Transverse colon (tissue), 4 donors: ENCODE measurements at places on chromosomes 1 and 21.

- no peaks in the 10 kb centered on the region for H3K36me3 ChIP-seq
- no peak overlapping the region for H3K27ac ChIP-seq
- peaks cover 13% of the 10 kb centered on the region for H3K4me1 ChIP-seq
- no peak overlapping the region for H3K4me3 ChIP-seq
- no peak for DNase-seq
Measured at GRCh38 chr1:2130871-2131289, 63.7 kb downstream of the FAAP20 start.

GRCh38 chr1:240109130-240109529 is 17.4 kb downstream of the FMN2 start:
- H3K36me3 ChIP-seq, result no peaks in the 10 kb centered on the region
- peak overlapping the region; percentile 77 for H3K27ac ChIP-seq
- no peak for DNase-seq
- no peak overlapping the region for H3K4me3 ChIP-seq

DNA sequence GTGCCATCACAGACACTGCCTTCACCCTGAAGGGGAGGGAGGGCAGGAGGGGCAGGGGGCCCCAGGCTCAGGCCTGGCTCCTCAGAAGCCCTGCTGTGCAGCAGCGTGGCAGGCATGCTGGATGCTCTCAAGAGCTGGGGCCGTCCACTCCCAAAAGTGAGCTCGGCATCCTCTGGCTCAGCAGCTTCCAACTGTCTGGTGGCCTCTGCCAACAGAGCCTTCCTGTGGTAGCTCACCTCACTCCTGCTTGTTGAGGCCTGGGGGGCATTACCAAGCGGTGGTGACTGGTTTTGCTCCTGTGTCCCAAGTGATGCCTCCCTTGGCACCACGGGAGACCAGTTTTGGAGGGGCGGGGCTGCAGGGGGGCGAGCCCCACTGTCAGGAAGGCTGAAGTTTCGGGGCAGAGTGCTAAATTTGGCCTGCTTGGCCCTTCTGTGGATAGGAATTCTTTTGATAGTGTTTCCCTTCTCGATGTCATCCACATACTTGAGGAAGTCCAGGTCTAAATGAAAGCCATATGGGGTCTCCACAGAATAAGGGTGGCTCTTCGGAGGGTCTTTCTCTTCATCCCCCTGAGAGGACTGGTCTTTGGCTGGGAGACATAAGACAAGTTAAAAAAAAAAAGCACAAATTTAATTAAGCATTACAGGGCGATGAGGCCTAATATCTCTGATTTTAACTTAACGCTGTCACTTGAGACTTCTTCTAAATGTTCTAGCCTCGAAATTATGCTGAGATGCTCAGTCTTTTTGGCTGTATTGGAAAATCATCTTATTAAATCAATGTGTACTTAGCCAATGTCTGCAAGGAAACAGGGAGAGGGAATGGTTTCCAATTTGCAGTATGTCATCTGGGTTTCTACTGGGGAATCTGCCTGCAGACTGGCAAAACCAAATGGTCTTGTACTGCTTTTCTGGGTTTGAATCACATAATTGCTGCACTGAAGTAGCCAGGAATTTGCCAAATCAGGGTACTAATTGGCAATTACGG is 44.4 kb downstream of the KANK4 start:
- no peak overlapping the region for H3K4me3 ChIP-seq
- H3K27me3 ChIP-seq, result no peaks in the 10 kb centered on the region
- no peak overlapping the region for H3K27ac ChIP-seq
- H3K36me3 ChIP-seq, result no peaks in the 10 kb centered on the region
- peaks cover 5% of the 10 kb centered on the region for H3K4me1 ChIP-seq

DNA sequence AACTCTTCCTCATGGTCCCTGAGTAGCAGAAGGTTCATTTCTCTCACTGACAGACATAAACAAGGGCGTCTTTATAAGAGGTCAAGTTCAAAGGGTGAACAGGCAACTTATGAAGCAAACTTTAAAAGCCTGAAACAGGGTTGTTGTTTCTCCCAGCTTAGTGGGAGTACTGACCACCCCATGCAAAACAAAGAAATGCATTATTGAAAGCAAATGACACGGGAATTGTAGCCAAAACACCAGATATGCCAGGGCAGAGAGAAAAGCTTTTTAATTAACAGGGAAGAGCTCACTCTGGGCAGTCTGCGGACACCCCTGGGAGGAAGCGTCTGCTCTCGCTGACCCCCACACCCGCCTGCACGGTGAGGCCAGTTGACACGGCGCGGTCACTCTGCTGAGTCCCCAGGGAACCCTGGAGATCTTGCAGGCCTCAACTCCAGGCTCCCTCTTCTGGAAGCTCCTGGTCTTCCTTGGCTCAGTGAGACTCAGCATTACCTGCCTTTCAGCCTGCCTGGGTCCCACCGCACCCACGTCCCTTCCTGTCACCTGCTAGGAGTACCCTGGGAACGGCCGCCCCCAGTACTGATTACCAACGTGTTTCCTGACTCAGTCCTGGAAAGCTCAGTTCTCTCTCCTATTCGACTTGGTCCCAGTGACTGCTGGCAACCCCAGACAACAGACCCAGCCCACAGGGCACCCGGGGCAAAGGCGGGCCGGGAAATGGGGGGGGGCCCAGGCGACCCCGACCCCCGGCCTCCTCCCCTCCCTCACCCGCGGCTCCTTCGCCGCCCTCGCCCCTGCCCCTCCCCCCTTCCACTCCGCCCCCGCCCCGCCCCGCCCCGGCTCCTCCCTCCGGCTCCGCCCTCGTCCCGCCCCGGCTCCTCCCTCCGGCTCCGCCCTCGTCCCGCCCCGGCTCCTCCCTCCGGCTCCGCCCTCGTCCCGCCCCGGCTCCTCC is 972 bp downstream of the CFAP410 start:
- peak overlapping the region; percentile 30 for H3K4me3 ChIP-seq
- H3K36me3 ChIP-seq, result peaks cover 4% of the 10 kb centered on the region
- peaks cover 12% of the 10 kb centered on the region for H3K4me1 ChIP-seq
- peak overlapping the region; percentile 91 for H3K27ac ChIP-seq
- DNase-seq, result peak; percentile 70
- no peaks in the 10 kb centered on the region for H3K27me3 ChIP-seq

- H3K4me3 ChIP-seq, result no peak overlapping the region
- no peak for DNase-seq
- no peak overlapping the region for H3K27ac ChIP-seq
- no peaks in the 10 kb centered on the region for H3K27me3 ChIP-seq
- no peaks in the 10 kb centered on the region for H3K36me3 ChIP-seq
- no peaks in the 10 kb centered on the region for H3K4me1 ChIP-seq
Measured at GRCh38 chr21:37176716-37177115, 90.4 kb downstream of the VPS26C start.

DNA sequence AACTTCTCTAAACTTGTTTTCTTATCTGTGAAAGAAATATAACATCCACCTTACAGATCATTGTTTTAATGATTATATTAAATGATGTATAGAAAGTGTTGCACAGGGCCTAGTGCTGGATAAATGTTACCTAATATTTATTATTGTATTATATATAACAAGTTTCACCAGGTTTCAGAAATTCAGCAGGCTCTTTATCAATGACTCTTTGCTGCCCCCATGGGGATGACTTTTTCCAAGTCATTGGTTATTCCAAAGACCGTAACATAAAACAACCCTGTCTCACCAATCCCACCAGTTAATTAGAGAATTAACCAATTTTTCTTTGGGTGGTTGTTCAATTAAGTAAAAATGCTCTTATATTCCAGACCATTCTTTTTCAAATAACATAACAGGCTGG is 7.3 kb upstream of the DEDD start:
- no peaks in the 10 kb centered on the region for H3K4me1 ChIP-seq
- H3K36me3 ChIP-seq, result no peaks in the 10 kb centered on the region
- no peak for DNase-seq
- H3K27ac ChIP-seq, result no peak overlapping the region
- H3K4me3 ChIP-seq, result no peak overlapping the region
- H3K27me3 ChIP-seq, result no peaks in the 10 kb centered on the region

- no peaks in the 10 kb centered on the region for H3K27me3 ChIP-seq
- H3K4me1 ChIP-seq, result no peaks in the 10 kb centered on the region
- peak; percentile 60 for DNase-seq
- no peak overlapping the region for H3K27ac ChIP-seq
Measured at GRCh38 chr1:54016343-54017282, 1.4 kb downstream of the LDLRAD1 start.

DNA sequence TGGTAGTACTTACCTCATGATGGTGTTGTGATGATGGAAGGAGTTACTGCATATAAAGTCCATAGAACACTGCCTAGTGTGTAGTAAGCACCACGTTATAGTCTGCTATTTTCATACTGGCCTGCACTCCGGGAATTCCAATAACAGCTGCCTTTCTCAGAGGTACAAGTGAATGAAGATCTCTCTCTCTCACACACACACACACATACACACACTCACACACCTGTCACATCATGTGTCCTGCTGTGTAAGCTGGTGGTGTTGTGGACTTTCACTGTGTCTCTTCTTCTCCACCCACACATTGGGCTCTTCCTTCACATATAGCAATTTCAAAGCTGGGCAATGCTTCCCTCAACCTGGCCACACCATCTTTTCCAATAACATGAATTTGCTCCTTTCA is 33.4 kb upstream of the ST6GALNAC5 start:
- H3K27me3 ChIP-seq, result no peaks in the 10 kb centered on the region

- H3K4me3 ChIP-seq, result no peak overlapping the region
- no peak overlapping the region for H3K27ac ChIP-seq
- no peak for DNase-seq
- no peaks in the 10 kb centered on the region for H3K27me3 ChIP-seq
- H3K36me3 ChIP-seq, result no peaks in the 10 kb centered on the region
- no peaks in the 10 kb centered on the region for H3K4me1 ChIP-seq
Measured at GRCh38 chr1:94259635-94260289, 22.4 kb upstream of the ARHGAP29 start.

DNA sequence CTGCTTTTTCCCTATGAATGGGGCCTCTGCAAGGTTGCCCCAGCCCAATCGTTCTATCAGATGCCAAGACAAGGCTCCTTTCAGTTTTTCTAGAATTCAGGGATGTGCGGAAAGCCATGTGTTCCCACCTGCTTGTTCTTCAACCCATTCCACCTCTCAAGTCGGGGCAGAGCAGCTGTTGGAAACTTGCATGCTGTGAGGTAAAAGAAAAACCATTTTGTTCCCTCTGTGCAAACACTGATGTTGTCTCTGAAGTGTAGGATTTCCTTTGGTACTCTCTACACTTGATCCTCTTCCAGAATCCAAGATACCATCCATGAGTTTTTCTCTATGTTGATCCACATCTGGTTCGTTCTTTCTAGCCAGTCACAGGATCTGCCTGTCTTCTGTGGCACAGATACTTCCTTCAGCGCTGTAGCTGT is 7.3 kb downstream of the IER5 start:
- H3K27ac ChIP-seq, result peak overlapping the region; percentile 96
- H3K4me3 ChIP-seq, result no peak overlapping the region
- H3K27me3 ChIP-seq, result no peaks in the 10 kb centered on the region
- no peak for DNase-seq
- peaks cover 65% of the 10 kb centered on the region for H3K4me1 ChIP-seq

GRCh38 chr1:193919827-193920226 is 733.4 kb upstream of the B3GALT2 start:
- H3K36me3 ChIP-seq, result no peaks in the 10 kb centered on the region
- H3K4me3 ChIP-seq, result no peak overlapping the region
- no peaks in the 10 kb centered on the region for H3K4me1 ChIP-seq
- H3K27me3 ChIP-seq, result no peaks in the 10 kb centered on the region
- no peak for DNase-seq
- no peak overlapping the region for H3K27ac ChIP-seq

DNA sequence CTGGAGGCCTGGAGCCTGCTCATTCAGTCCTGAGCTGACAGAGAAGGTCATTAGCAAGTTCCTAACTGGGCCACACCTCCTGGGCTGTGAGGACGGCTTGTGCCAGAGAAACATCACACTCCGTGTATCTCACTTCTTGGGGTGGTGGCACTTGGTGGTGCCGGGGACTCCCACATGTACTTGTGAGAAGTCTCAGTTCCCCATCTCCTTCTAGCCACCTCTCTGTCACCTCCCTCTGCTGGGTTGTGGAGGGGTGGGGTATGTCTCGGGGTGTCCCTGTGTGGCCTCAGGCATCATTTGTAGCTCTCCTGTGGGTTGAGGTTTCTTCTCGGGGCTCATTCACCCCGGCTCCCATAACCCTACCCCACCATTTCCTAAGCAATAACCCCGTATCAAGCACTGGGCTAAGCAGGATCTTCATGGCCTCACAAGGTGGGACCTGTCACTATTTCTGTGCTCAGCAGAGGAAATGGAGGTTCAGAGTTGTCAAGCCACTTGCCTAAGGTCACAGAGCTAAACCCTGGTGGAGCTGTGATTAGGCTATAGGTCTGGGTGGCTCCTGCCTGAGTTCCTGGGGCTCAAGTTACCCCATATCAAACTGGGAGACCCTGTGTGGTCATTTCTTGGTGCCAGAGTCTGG is 62.5 kb downstream of the UBIAD1 start:
- H3K4me3 ChIP-seq, result no peak overlapping the region
- peaks cover 7% of the 10 kb centered on the region for H3K4me1 ChIP-seq
- H3K27me3 ChIP-seq, result peaks cover 34% of the 10 kb centered on the region
- H3K36me3 ChIP-seq, result no peaks in the 10 kb centered on the region

GRCh38 chr1:74674278-74675048 is 871 bp upstream of the ERICH3 start:
- H3K27me3 ChIP-seq, result peaks cover 18% of the 10 kb centered on the region
- DNase-seq, result no peak
- no peak overlapping the region for H3K27ac ChIP-seq
- no peaks in the 10 kb centered on the region for H3K4me1 ChIP-seq

DNA sequence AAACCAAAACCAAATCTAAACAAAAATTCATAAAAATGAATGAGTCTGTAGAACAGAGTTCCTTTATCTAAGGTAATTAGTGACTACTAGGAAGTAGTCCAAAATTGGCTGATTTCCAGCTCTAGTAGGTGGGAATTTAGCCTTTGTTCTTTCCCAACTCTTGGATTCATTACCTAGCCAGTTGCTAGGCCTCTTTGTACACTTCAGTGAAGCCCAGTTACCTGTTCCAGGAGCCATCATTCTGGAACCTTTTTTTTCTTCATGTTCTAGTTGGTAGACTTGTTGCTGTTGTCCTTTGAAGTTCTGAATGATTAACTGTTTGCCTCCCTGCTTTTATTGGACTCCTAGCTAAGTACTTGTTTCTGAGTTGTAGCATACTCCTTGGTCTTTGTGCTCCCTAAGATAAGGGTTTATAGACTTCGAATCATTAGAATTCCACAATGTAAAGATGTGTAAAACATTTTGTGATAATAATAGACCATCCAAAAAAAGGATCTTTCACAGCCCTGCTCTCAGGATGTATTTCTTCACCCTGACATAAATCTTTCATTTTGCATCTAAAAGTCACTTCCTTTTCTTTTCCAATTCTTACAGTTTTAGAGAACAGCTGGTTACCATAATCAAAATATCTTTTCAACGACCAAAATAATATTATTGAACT is 9.8 kb downstream of the PLA2G4A start:
- peak overlapping the region; percentile 32 for H3K27ac ChIP-seq
- no peak overlapping the region for H3K4me3 ChIP-seq
- no peaks in the 10 kb centered on the region for H3K27me3 ChIP-seq
- no peaks in the 10 kb centered on the region for H3K36me3 ChIP-seq

- H3K4me1 ChIP-seq, result peaks cover 9% of the 10 kb centered on the region
- DNase-seq, result peak; percentile 84
- no peak overlapping the region for H3K4me3 ChIP-seq
- H3K27me3 ChIP-seq, result no peaks in the 10 kb centered on the region
Measured at GRCh38 chr1:151534662-151535278, 5.3 kb upstream of the TUFT1 start.
